ENCODE measurements at places on chromosomes 13 and 19.

- DNase-seq = no peak
These were observed 16.2 kb downstream of the PCID2 start for GRCh38 chr13:113192279-113192678.

- DNase-seq = no peak
These were observed 30.1 kb downstream of the EPS15L1 start for GRCh38 chr19:16441661-16442162.

DNA sequence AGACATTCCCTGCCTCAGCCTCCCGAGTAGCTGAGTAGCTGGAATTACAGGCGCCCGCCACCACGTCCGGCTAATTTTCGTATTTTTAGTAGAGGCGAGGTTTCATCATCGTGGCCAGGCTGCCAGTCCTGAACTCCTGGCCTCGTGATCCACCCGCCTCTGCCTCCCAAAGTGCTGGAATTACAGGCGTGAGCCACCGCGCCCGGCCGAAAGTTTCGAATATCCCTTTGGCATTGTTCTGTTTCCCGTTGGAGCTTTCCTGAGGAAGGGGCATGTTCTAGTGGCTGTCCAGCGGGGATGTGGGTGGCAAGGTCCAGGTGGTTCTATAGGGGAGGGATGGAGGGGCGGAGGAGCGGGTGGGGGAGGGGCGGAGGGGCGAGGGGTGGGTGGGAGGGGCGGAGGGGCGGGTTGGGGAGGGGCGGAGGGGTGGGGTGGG, 2.1 kb upstream of the BSG start:
- DNase-seq = no peak

GRCh38 chr13:95349267-95349666, 48.0 kb upstream of the ABCC4 start:
- DNase-seq = no peak

- DNase-seq = peak; percentile 6
These were observed 20.4 kb upstream of the ZNF91 start for GRCh38 chr19:23415561-23416191.

GRCh38 chr19:30647891-30648720, 275.9 kb downstream of the ZNF536 start:
- peak; percentile 19 for DNase-seq

GRCh38 chr13:88464851-88465250, 793.7 kb downstream of the SLITRK5 start:
- no peak for DNase-seq

DNA sequence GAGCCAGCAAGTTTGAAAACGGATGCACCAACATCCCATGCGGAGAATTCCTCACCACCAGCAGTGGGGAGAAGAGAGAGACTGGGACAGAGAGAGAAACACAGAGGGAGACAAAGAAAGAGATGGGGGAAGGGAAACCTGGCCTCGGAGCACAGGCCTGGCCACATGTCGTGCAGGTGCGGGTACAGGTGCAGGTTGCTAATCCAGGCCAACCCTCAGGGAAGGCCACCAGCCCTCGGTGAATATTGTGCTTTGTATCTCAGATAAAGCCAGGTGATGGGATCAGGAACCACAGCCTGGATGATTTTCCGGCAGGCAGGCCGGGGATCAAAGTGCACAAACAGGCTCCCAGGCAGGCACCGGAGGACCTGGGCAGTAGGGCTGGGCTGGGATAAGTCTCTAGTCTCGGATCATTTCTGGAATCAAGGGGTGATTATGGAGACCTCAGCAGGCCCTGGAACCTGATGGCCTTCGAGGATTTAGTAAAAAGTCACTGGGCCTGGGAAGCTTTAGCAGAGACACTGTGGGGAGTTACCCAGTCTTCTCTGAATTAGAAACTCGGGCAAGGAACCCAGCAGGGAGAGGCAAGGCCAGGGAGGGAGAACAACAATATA, 3.7 kb downstream of the GAS6 start:
- no peak for DNase-seq

DNA sequence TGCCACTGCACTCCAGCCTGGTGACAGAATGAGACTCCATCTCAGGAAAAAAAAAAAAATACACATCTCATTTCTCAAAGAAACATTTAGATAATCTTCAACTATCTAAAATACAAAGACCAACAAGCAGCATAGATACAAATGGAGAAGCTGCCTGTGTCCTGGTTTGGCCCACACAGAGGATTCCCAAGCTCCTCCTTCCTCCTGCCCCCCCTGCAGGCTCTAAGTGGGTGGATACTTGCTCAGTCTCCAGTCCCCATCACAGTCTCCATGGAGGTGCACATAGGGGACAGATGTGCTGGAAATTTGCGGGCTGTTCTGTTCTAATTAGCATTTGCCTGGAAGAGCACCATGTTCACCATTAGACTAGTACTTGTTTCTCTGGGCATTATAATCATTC, 59.9 kb downstream of the ABCC4 start:
- DNase-seq = no peak

GRCh38 chr13:67935626-67936025, 705.5 kb upstream of the PCDH9 start:
- no peak for DNase-seq

DNA sequence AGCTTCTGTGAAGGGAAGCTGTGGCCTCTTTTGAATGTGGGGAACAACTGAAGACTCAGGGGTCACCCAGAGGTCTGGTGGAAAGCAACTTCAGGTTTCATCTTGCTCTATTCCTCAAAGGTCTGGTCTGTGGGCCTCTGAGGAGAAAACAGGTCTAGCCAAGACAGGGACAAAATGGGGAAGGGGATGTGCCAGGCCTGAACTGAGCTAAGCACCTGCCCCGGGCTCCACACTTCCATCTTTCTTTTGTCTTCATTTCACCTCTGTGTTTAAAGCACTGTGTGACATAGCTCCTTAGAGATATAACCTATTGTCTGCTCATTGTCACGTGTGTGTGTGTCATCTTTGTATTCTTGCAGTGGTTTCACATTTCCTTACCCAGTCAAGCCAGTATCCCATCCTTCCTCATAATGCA, 19.9 kb upstream of the GDF15 start:
- no peak for DNase-seq

GRCh38 chr13:78827471-78827870, 168.5 kb upstream of the OBI1 start:
- no peak for DNase-seq

GRCh38 chr13:98972627-98973026, 5.2 kb downstream of the DOCK9 start:
- peak; percentile 81 for DNase-seq

DNA sequence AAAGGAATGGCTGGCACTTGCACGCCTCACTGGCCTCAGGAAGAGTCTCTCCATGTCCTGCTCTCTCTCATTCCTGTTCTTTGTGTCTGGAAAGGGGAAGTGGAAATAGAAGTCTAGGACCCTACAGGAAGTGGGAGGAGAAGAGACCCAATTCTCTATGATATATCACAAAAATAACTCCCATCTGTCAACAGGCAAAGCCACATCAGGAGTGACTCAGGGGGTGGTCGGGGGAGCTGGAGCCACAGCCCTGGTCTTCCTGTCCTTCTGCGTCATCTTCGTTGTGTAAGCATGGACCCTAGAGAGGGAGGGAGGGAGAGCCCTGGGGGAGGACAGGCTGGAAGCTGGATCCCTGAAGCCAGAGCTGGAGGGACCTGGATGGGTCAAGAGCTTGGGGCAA, 3.0 kb downstream of the SIGLEC9 start:
- peak; percentile 66 for DNase-seq

DNA sequence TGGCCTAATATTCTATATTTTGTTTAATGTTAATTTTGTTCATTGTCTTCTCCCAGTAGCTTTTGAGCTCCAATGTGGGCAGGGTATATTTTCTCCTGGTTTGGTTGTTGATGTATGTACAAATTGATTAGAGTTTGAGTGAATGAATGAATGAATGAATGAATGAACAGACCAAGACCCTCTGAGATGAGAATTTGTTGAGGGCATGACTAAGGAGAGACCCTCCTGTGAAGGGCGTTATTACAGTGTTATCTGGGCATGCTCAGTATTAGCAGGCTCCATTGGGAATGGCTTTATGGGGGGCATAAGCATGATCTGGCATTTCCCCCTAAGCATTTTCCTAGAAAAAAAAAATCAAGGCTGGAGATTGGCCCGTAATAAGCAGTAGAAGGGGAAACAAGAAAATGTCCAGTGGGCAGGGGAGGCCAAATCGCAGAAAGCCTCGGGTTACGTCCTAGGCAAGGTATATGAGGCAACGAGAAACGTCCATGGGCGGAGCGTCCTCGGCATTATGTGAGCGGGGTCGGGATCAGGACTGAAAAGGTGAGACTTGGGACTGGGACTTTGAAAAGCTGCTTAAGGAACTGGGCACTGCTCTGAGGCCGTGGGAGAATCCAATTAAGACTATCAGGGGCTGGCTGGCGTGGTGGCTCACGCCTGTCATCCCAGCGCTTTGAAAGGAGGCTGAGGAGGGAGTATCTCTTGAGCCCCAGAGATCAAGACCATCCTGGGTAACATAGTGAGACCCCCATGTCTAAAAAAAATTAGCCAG, 904 bp upstream of the ARHGAP33 start:
- DNase-seq = no peak

DNA sequence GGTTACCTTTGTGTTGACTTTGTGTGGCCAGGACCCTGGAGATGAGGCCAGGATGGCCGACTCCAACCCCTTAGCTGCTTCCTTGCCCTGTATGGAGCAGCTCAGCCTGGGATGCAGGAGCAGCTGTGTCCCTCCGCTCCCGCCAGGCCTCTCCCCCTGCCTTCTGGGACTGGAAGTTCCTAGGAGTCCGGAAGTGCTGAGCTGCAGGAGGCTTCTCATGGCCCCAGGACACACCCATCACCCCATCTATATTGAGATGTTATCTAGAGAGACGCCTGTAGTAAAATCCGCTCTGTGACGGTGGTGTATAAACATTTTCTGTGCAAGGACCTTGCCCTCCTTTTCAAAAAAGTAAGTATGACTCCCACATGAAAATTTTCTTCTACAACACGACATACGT, 27.0 kb downstream of the WTIP start:
- DNase-seq = no peak

DNA sequence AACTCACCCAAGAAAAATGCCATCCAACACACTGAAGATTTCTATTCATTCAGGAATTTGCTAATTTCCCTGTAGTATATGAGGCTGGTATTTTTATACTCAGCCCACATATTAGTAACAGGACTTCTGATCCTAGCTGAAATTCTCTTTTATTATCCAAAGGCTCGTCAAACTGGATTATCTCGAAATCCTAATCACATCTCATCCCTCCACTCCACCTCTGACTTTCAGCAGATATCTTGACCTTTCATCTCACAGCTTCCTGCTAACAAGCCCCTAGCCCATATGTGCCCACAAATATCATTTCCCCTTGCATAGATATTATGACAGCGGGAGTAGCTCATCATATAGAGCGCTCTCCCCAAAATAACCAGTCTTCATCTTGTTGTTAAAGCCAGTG, 279.7 kb downstream of the FGF14 start:
- no peak for DNase-seq

- no peak for DNase-seq
These were observed 6.8 kb downstream of the UPF3A start for GRCh38 chr13:114288157-114288591.

DNA sequence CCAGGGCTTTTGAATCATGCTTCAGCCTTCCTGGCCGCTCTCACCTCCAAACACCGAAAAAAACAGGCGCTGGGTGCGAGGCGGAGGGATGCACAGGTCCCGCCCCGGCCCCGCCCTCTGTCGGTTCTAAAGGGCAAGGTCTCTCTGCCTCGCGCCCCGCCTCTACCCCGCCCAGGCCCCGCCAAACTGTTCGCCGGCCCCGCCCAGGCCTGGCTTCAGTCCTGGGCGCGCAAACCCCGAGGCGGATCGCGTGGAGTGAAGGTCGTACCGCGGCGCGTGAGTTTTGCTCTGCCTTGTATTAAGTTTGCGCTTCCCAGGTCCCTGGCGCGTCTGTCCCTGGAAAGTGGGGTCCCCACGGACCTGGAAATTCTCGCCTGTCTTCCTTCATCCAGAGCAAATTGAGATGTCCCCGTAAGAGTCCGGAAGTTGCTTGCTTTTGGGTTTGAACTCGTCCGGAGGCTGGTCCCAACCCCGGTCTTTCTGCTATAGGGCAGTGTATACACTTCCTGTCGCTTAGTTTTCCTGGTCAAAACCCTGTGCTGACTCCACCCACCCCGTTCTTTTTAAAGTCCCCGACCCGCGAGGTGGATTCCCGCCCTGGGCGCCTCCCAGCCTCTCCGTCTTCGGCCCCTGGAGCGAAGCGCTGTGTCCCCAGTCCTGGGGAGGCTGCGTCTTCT, 8.4 kb downstream of the ZNF808 start:
- peak; percentile 80 for DNase-seq

- peak; percentile 74 for DNase-seq
These were observed 581.8 kb upstream of the SLITRK5 start for GRCh38 chr13:87089391-87089790.

- DNase-seq = no peak
These were observed 8.0 kb downstream of the AKAP11 start for GRCh38 chr13:42279986-42280385.

DNA sequence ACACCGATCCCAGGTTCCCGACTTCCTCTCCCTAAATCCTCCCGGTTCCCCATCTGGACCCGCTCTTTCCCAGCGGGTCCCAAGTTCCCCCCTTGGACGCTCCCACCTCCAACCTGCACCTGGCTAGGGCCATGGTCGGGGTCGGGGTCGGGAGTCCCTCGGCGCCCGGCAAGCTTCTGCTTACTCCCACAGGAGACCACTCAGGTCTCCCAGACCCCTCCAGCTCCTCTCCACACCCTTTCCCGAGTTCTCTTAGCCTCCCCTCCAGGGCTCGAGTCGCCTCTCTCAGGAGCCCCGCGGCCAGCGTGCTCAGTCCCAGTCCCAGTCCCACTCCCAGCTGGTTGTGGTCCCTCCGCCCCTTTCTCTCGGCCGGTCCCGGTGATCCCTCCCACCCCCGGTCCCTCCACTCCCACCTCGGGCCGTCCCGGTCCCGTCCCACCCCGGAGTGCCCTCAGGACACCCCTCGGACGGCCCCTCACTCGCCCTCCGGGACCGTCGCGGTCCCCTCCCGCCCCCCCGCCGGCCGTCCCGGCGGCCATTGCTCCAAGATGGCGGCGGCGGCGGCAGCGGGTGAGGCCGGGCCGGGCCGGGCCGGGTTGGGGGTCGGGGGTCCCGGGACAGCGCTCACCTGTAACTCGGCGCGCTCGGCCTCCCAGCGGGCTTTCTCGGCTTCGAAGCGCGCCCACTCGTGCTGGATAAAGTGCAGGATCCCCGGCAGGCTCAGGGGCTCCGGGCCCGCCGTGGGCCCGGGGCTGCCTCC, at the start of gene FKRP:
Gene FKRP, plus strand, starts transcription at position 537 of the 760 bp plus-strand sequence. CDS start 9,394 bp downstream, outside the sequence.
- DNase-seq = peak; percentile 11

- DNase-seq = no peak
These were observed 8.4 kb upstream of the ECH1 start for GRCh38 chr19:38839816-38840582.

GRCh38 chr13:29165216-29165615, 345.1 kb downstream of the MTUS2 start:
- DNase-seq = no peak

DNA sequence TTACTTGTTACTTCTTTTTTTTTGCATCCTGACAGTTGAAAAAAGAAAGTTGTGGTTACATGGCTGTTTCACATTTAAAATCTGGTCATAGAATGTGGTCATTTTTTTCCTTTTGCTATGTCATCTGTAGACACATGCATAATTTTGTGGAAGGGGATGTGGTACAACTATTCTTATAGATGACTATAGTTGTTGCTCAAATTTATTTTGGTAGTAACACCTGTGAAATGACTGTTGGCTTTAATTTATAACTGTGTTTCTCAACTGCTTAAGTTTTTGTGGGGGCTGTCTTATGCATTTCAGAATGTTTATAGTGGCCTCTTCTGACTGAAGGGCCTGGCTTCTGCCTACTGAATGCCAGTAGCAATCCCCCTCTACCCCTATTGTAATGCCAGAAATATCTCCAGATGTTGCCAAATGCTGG, 130.5 kb downstream of the PAN3 start:
- DNase-seq = no peak
